ENCODE measurements at places on chromosomes 6 and 20. TPM values are rescaled to one million over a fixed set of nuclear protein-coding genes. Genes with fewer than 3 reads are reported as not detected.

DNA sequence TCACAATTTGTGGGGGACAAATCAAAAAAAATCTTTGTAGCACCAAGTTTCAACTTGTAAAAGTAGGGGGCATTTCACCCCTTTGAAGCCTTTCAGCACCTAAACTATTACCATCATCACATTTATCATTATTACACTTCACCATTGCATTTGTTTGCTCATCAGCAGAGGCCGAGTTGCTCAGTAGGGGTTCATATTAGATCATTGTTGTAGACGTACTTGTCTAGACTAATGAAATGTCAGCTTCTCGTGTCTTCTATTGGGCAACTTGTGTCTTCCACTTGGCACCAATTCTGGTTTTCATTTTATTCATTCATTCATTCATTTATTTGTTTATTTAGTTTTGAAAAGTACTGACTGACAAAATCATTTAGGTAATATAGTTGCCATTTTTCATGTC lies 338.3 kb upstream of the KCNQ5 start:
- no peak overlapping the region for H3K4me3 ChIP-seq
- no peaks in the 10 kb centered on the region for H3K27me3 ChIP-seq
- DNase-seq = no peak
- H3K36me3 ChIP-seq = no peaks in the 10 kb centered on the region

Gene CD93
- 17.3 TPM for polyA plus RNA-seq

- no peaks in the 10 kb centered on the region for H3K36me3 ChIP-seq
- H3K4me1 ChIP-seq = no peaks in the 10 kb centered on the region
Measured at GRCh38 chr6:31178143-31179041, 7.9 kb upstream of the POU5F1 start.

Gene RPP21
- 64.7 TPM for polyA plus RNA-seq

DNA sequence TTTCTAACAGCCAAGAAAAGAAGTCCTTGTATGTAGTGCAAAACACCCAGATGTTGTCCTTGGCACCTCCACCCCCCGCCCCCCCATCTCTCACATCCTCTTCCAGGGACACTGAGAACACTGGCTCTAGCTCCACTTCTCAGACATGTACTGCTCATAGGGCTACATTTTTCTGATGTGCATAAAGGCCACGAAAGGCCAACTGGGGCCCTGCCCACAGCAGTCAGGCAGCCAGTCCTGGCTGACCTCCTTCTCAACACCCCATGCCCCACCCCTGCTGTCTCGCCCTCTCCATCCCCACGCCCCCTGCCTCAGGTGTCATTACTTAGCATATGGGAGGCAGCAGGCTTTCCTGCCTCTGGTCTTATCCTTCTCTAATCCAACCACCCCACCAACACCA lies 11.3 kb downstream of the GABRR1 start:
- H3K27ac ChIP-seq = no peak overlapping the region
- no peaks in the 10 kb centered on the region for H3K4me1 ChIP-seq
- H3K4me3 ChIP-seq = no peak overlapping the region

Gene FLRT3
- 96.3 TPM for polyA plus RNA-seq

DNA sequence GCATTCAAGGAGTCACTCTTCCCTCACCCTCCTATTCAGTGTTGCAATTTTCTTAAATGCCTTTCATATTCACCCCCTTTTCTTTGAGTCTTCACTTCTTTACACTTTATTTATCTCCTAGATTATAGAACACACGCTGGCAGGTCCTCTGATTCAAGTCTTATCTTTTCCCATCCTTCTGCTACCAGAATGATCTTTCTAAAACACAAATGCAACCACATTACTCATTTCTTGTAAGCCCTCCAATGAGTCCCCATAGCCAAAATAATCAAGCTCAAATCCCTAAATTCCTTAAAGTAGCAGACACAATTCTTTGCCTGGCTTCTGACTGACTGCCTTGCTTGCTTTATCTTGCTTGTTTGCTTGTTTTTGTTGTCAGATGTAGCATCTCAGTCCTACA lies 920.0 kb downstream of the TFAP2A start:
- H3K4me1 ChIP-seq = no peaks in the 10 kb centered on the region
- H3K4me3 ChIP-seq = no peak overlapping the region

- H3K4me1 ChIP-seq = peaks cover 7% of the 10 kb centered on the region
- DNase-seq = no peak
- H3K27me3 ChIP-seq = no peaks in the 10 kb centered on the region
- H3K36me3 ChIP-seq = no peaks in the 10 kb centered on the region
- no peak overlapping the region for H3K27ac ChIP-seq
- H3K4me3 ChIP-seq = no peak overlapping the region
Measured at GRCh38 chr6:21078497-21078896, 515.1 kb upstream of the SOX4 start.

GRCh38 chr6:43695215-43695966 lies 7.8 kb upstream of the MRPS18A start:
- H3K27me3 ChIP-seq = no peaks in the 10 kb centered on the region
- peak overlapping the region; percentile 66 for H3K27ac ChIP-seq
- no peaks in the 10 kb centered on the region for H3K36me3 ChIP-seq
- no peak overlapping the region for H3K4me3 ChIP-seq
- H3K4me1 ChIP-seq = peaks cover 32% of the 10 kb centered on the region
